ENCODE measurements at places on chromosomes 7 and 10. TPM values are rescaled to one million over a fixed set of nuclear protein-coding genes. Genes with fewer than 3 reads are reported as not detected.

PAPSS2 gene
- total RNA-seq = 19.6 TPM

OR2A1 gene
- 0.10 TPM for total RNA-seq

DOCK4 gene
- total RNA-seq = 33.8 TPM

TMEM273 gene
- not detected for total RNA-seq

NPC1L1 gene
- total RNA-seq = not detected

FAM180A gene
- not detected for total RNA-seq

GNA12 gene
- total RNA-seq = 87.7 TPM

MGMT gene
- total RNA-seq = 19.3 TPM
